A549 treated with dexamethasone at 1 μM for 4 hours (cell line): ENCODE measurements at places on chromosomes 6 and 20. TPM values are rescaled to one million over a fixed set of nuclear protein-coding genes. Genes with fewer than 3 reads are reported as not detected.

Gene CDK5RAP1
- 31.9 to 38.0 TPM (median 33.7 TPM) in 5 replicates for total RNA-seq

Gene SLC22A16
- not detected in 5 replicates for total RNA-seq

Gene EYS
- total RNA-seq: 0.01 to 0.06 TPM in 2 of 5 replicates, not detected in the others

Gene TCP11
- not detected in 5 replicates for total RNA-seq

Gene BPIFA2
- 0.08 to 0.09 TPM in 2 of 5 replicates, not detected in the others for total RNA-seq

Gene COX4I2
- not detected in 5 replicates for total RNA-seq
